ENCODE measurements at places on chromosomes 5 and 9.

- H3K4me3 ChIP-seq, result no peak overlapping the region
- H3K27ac ChIP-seq, result peak overlapping the region; percentile 84
- no peaks in the 10 kb centered on the region for H3K27me3 ChIP-seq
- DNase-seq, result no peak
Measured at GRCh38 chr9:38048316-38048969, 20.6 kb downstream of the SHB start.

DNA sequence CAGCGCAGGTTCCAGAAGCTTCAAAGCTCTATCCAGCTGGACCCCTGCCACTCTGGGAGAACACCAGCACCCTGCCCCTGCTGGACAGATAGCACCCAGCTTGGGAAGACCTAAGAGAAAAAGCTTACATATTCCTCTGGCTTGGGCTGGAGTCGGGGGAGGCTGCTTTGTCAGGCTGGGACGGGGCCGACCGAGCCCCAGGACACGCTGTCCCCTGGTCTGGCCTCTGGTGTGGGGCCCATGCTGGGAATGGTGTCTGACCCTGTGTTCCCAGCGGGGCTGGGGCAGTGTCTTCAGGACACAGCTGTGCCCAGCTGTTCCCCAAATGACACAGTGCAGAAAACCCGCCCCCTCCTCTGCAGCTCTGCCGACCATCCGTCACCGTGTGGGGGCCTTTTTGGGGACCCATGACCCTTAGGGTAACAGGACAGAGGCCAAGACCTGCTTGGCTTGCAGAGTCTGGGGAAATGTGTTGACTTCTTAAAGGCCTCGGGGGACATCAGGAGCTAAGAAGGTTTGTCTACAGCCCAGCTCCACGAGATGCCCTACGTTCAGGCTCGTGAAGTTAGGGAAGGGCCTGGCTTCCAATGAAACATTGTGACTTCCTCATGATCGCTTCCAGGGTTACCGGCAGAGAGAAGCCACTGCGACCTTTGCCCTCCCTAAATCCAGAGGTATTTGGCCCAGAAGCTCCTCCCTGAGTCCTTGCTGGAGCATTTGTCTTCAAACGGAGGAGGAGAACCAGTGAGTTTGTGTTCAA, 20.4 kb upstream of the SLC2A6 start:
- H3K27me3 ChIP-seq, result no peaks in the 10 kb centered on the region
- no peaks in the 10 kb centered on the region for H3K4me1 ChIP-seq
- DNase-seq, result no peak
- H3K4me3 ChIP-seq, result no peak overlapping the region
- H3K27ac ChIP-seq, result no peak overlapping the region

GRCh38 chr9:69060766-69061165, 25.2 kb downstream of the FXN start:
- H3K27ac ChIP-seq, result no peak overlapping the region
- H3K36me3 ChIP-seq, result no peaks in the 10 kb centered on the region
- DNase-seq, result no peak
- no peaks in the 10 kb centered on the region for H3K4me1 ChIP-seq
- no peak overlapping the region for H3K4me3 ChIP-seq
- no peaks in the 10 kb centered on the region for H3K27me3 ChIP-seq

DNA sequence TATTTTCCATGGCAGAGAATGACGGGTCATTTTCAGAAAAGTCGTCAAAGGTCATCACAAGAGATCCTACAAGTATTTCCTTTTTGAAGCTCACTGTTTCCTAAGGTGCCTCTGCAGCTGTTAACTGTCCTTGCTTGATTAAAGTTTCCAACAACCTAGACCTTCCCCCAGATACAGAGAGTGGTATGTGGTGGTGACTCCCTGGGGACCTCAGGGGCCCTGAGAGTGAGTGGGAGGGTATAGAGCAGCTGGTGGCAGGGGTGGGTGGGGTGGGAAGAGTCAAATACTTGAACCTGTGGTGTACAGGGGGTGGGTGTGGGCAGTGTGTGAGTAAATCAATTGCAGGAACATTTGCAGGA, 1.6 kb upstream of the CD72 start:
- peak overlapping the region; percentile 87 for H3K27ac ChIP-seq
- no peaks in the 10 kb centered on the region for H3K36me3 ChIP-seq
- H3K4me1 ChIP-seq, result peaks cover 5% of the 10 kb centered on the region

GRCh38 chr5:107431998-107432397, 238.7 kb downstream of the EFNA5 start:
- no peak overlapping the region for H3K27ac ChIP-seq
- no peak for DNase-seq
- H3K4me1 ChIP-seq, result no peaks in the 10 kb centered on the region
- no peaks in the 10 kb centered on the region for H3K27me3 ChIP-seq
- no peak overlapping the region for H3K4me3 ChIP-seq

DNA sequence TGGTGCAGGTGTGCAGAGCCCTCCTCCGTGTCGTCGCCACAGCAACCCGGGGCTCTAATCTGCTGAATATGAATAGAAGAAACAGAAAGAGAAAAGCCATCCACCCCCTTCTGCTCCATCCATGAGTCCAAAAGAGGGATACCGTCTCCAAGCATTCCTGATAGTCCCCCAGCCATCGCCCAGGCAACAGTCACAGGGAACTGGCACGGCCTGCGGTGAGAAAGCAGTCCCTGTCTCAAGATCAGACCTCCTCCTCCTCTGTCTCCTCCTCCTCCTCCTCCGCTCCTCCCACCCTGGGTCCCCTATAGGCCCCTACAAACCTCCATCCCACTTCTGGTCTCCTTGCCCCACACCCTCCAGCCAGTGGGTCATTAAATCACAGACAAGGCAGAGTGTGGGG, 308.1 kb upstream of the MPDZ start:
- no peak overlapping the region for H3K4me3 ChIP-seq
- H3K27me3 ChIP-seq, result no peaks in the 10 kb centered on the region
- no peaks in the 10 kb centered on the region for H3K4me1 ChIP-seq
- no peak for DNase-seq

GRCh38 chr9:12843735-12844134, 68.9 kb downstream of the LURAP1L start:
- H3K27me3 ChIP-seq, result no peaks in the 10 kb centered on the region
- no peak overlapping the region for H3K4me3 ChIP-seq
- no peaks in the 10 kb centered on the region for H3K36me3 ChIP-seq
- DNase-seq, result no peak
- H3K27ac ChIP-seq, result no peak overlapping the region

DNA sequence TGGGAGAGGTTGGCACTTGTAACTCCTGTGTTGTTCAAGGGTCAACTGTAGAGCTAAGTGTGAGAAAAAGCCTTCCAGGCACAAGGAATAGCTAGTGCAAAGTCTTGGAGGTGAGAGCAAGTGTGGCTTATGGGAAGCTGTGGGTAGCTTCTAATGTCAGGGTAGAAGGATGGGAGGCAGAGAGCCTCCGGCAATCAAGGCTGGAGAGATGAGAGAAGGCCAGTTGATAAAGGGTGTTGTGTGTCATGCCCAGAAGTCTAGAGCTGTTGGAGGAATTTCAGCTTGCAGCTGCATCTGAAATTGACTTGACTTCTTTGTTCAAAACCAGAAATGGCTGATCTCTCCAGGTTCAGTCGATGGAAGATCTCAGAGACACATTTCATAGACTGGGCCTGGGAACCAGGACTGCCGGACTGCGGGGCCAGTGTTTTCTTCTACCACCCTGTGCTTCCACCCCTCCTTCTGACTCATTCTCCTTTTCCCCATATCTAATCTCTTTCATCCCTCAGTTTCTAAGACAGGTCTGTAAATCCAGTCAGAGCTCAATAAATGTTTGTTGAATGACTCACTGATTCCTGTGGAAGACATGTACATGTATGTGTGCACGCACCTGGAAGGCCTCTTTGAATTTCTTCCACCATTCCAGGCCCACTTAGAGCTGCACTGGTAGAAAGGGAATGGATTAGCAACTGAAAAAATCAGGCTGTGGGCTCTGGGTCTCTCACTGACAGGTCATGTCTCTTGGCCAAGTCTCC, 67.8 kb upstream of the KLF4 start:
- no peaks in the 10 kb centered on the region for H3K27me3 ChIP-seq
- no peaks in the 10 kb centered on the region for H3K36me3 ChIP-seq
- H3K4me3 ChIP-seq, result no peak overlapping the region
- no peaks in the 10 kb centered on the region for H3K4me1 ChIP-seq
- DNase-seq, result no peak
- H3K27ac ChIP-seq, result no peak overlapping the region

GRCh38 chr5:8869932-8870331, 675.9 kb downstream of the SEMA5A start:
- H3K36me3 ChIP-seq, result no peaks in the 10 kb centered on the region
- no peak for DNase-seq
- no peak overlapping the region for H3K27ac ChIP-seq
- H3K4me1 ChIP-seq, result no peaks in the 10 kb centered on the region
- H3K27me3 ChIP-seq, result no peaks in the 10 kb centered on the region

DNA sequence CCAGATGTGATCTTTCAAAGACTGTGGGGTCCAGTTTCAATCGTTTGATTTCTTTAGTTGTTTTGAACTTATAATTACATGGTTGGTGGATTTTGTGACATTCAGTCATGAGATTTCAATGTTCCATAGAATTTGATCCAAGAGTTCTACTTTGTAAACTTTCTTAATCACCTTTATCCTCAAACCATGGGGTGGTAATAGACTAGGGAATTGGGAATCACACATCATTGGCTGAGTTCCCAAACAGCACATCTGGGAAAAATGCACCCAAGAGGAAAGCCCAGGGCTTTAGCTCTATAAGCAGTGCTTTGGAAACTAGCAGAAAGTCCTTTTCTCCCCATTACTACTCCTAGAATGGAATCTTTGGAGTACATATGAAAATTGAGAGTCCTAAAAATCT, 177.6 kb downstream of the NNT start:
- no peaks in the 10 kb centered on the region for H3K4me1 ChIP-seq
- no peaks in the 10 kb centered on the region for H3K27me3 ChIP-seq

DNA sequence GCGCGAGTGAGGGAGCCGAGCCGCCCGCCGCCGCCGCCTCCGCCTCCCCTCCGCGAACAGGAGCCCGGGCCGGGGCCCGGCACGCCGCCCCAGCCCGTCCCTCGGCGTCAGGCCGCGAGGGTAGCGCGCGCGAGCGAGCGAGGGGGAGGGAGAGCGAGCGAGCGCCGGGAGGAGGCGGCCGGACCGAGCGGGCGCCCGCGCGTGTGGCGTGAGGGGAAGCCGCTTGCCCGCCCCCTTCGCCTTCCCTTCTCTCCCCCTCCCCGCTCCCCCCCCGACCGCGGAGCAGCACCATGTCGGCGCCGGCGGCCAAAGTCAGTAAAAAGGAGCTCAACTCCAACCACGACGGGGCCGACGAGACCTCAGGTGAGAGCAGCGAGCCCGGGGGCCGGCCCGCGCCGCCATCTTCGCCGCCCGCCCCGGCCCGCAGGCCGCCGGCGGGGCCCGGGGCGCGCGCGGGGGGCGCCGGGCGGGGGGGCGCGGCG, 312 bp downstream of the SET start:
- H3K27me3 ChIP-seq, result no peaks in the 10 kb centered on the region
- peak; percentile 52 for DNase-seq
- H3K4me1 ChIP-seq, result peaks cover 18% of the 10 kb centered on the region
- H3K27ac ChIP-seq, result peak overlapping the region; percentile 97
- H3K36me3 ChIP-seq, result no peaks in the 10 kb centered on the region

GRCh38 chr5:54868511-54869483, 116.6 kb downstream of the ESM1 start:
- H3K36me3 ChIP-seq, result no peaks in the 10 kb centered on the region
- no peak overlapping the region for H3K27ac ChIP-seq
- no peaks in the 10 kb centered on the region for H3K4me1 ChIP-seq
- H3K27me3 ChIP-seq, result no peaks in the 10 kb centered on the region

DNA sequence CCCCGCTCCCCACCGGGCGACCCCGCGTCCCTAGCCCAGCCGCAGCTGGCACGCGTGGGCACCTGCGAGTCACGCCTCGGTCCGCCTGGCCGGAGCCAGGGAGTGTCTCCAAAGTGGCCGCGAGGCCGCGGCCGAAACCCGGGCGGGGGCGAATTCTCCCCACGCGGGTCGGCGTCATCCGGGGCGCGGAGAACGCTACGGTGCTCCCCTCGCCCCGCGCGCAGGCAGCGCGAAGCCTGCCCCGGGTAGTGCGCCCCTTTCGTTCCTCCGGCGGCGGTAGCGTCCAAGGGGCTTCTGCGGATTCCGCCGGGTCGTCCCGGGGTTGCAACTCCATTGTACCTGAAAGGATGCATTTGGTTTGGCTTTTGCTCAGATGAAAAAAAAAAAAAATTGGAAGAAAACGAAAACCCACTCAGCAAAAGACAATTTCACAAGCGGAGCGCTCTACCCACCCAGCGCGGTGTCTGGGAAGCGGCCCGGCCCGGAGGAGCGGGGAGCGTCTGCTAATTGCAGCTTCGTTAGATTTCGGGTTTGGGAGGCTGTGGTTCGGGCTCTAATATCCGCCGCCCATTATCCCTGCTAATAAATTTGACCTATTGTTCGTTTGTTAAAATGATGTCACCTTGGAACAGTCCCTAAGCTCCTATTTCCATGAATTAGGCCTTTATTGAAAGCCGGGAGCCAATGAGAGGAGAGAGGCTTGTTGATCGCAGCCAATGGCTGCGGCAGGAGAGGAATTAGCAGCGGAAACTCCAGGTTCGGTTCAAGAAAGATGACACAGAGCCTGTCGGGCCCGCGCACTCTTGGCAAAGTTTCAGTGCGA, at the start of gene TLX3:
Gene TLX3 (plus strand): TSS at position 796 of the 823 bp plus-strand sequence. CDS start 118 bp downstream, outside the sequence.
- H3K4me3 ChIP-seq, result no peak within 1 kb of the TSS
- H3K27ac ChIP-seq, result no peak within 1 kb of the TSS
- H3K36me3 ChIP-seq, result no peaks in the 10 kb centered on the region

DNA sequence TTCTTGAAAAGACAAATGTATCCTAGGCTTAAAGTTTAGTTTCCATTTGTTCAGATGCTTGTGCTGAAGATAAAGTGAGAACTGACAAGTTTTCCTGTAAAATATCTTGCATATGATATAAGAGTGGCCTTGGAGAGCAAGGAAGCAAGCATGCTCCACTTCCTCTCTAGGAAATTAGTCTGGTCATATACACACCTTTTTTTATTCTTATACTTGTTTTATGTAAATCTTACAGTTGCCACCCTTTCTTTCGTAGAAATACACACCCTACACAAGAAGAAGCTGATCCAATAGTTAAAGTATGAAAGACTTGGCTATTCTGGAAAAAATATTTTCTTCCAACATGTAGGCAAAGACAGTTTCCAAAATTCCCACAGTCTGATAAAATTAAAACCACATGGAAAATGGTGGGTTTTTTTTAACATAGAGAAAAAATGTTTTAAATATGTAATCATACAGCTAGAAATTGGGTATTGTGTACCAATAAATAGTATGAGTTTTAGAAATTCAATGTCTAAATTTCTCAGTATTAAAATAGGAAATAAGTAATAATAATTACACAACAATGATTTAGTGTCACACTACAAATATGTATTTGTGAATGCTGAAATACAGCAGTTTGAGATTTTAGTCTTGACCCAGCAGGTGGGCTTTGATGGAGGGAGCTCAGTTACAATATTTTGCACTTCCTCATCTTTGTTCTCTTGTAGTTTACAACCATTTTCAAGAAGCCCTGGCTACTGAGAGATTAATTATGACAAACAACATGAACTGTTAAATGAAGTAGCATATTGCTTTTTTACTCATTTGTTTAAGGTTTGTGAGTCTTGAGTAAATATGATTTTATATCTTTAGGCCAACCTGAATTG, 185.7 kb upstream of the GNA14 start:
- H3K27me3 ChIP-seq, result no peaks in the 10 kb centered on the region
- no peak for DNase-seq
- no peak overlapping the region for H3K27ac ChIP-seq
- no peaks in the 10 kb centered on the region for H3K4me1 ChIP-seq
- H3K4me3 ChIP-seq, result no peak overlapping the region

All from Peyer's patch (tissue), 4 donors.